Fibroblast of lung (primary cell): ENCODE measurements at places on chromosomes 3 and 15. TPM values are rescaled to one million over a fixed set of nuclear protein-coding genes. Genes with fewer than 3 reads are reported as not detected.

Gene RPL39L
- 17.5 and 26.6 TPM in 2 replicates for total RNA-seq

- DNase-seq, result peak; percentile 80
Observed at GRCh38 chr3:111810909-111811308, 48.2 kb upstream of the PHLDB2 start.

GRCh38 chr3:193710286-193711165 is 117.5 kb downstream of the OPA1 start:
- no peak for DNase-seq

DNA sequence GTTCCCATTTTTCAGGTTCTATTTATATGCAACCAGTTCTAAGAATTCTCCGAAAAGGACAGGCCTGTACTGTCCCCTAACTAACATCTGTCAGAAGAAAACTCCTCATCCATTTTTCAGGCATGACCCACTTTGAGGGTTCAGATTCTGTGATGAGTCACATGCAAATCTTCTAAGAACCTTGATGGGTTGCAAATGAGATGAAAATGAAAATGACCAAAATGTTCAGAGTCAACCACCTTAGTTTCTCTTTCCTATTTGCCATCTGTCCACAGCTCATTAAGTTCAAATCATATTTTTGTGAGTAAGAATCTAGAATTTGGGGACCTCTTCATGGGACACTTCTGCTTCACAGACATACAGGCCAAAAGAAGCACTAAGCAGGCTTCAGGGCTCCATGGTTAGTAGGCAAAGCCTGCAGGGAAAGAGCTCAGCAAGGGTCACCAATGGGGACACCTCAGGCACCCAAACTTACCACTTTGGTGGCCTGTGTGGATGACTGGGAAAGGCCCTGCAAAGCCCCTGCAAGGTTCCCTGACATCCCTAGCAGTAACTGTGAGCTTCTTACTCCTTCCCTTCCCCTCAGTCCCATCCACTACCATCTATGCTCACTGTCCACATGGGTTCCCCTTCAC is 122.0 kb downstream of the WDR76 start:
- no peak for DNase-seq

- peak; percentile 51 for DNase-seq
Observed at GRCh38 chr3:124882816-124883747, 4.1 kb downstream of the ITGB5 start.

DNA sequence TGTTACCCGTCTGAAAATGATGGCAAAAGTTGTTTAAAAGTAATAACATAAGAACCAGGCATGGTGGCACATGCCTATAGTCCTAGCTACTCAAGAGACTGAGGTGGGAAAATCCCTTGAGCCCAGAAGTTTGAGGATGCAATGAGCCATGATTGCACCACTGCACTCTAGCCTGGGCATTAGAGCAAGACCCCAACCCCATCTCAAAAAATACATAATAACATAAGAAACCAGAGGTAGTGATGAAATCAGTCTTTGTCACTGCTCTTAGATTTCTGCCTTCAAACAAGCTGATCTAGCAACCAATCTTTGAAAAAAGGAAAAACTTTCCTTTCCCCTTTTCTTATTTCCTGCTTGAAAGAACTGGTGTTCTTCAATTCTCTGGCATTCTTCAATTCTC is 71.3 kb downstream of the TMCC1 start:
- DNase-seq, result no peak
